ENCODE measurements at places on chromosomes 3 and 15.

DNA sequence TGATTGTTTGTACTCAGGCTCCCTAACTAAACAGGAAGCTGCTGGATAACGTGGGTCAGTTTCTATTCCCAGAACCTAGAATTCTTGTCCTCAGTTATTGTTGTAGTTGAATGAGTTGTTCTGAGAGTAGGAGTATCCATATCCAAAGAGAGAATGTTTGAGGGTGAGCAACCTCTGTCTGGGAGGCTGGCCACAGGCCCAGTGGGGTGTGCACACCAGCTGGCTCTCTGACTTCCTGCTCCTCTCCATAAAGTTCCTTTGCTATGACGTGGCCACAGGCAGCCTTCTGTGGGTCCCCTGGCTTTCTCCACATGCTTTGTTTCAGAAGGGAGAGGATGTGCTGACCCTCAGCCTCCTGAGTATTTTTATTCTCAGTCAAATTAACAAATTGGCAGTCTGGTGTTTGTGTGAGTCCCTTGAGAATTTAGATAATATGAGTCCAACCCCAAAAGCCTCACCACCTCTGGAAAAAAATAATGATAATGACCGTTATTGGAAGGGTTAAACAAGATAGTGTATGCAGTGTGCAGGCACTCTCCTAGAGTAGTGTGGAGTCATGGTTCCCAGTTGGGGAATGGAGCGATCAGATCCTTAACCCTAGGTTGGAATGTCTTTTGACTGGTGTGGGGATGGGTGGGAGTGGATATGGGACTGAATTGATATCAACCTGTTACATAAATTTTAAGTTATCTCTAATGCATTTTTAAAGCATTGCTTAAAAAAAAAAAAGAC lies 47.6 kb upstream of the MED12L start:
- DNase-seq: peak; percentile 97

DNA sequence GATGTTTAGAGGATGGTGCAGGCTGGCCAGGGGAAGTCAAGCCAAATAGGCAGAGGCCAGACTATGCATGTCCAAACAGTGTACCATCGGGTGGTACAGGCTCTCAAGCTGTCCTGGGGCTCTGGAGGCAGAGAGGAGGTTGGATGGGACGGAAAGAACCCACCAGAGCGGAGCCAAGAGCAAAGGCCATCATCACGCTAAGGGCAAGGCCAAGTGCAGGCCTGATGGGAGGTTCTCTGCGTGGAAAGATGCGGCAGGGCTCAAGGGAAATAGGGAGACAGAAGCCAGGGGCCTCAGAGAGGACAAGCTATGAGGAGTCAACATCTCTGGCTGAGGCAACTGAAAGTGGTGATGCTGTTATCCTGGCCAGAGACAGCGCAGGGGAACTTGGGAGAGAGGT lies 102.7 kb downstream of the ASB7 start:
- no peak for DNase-seq

DNA sequence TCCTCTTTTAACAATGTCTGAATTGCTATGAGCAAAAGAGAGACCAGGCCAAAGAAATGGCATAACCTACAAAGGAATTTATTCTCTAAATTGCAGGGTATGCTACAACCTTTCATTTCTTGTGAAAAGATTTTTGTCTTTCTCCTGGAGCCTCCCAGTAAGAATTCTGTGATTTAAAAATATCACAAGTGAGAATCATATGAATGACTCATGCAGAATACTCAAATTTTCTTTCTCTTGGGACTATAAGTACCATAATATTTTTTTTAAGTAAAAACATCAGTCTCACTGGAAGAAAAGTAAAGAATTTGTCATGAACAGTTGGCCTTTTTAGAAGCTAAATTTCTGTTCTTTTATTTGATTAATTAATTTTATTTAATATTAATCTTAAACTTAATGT lies 26.3 kb downstream of the SYNPR start:
- no peak for DNase-seq

- peak; percentile 26 for DNase-seq
Observed at GRCh38 chr15:34808016-34808415, 12.7 kb upstream of the ACTC1 start.

- DNase-seq: no peak
Observed at GRCh38 chr3:194843556-194843955, 157.9 kb downstream of the FAM43A start.

- no peak for DNase-seq
Observed at GRCh38 chr3:29594261-29594660, 313.4 kb downstream of the RBMS3 start.

GRCh38 chr3:61669668-61670299 lies 108.4 kb downstream of the PTPRG start:
- DNase-seq: no peak

GRCh38 chr3:156674911-156675829 lies 780 bp downstream of the TIPARP start:
- DNase-seq: peak; percentile 57

GRCh38 chr3:119933207-119933606 lies 151.3 kb downstream of the NR1I2 start:
- no peak for DNase-seq

DNA sequence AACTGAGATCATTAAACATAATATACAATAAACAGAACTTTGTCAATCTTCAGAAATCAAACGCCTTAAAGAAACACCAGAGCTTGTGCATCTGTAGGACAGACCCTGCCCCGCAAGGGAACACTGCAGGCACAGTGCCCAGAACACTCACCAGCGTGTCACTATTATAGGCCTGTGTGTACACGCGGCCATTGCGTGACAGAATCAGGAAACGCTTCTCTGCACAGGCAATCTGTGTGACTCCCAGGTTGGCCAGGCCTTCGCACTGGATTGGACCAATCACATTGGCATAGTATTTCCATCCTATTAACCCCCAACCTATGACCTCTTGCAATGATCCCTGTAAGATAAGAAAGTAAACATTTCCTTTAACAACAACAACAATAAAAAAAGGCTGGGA lies 52.9 kb downstream of the HERC2 start:
- no peak for DNase-seq

DNA sequence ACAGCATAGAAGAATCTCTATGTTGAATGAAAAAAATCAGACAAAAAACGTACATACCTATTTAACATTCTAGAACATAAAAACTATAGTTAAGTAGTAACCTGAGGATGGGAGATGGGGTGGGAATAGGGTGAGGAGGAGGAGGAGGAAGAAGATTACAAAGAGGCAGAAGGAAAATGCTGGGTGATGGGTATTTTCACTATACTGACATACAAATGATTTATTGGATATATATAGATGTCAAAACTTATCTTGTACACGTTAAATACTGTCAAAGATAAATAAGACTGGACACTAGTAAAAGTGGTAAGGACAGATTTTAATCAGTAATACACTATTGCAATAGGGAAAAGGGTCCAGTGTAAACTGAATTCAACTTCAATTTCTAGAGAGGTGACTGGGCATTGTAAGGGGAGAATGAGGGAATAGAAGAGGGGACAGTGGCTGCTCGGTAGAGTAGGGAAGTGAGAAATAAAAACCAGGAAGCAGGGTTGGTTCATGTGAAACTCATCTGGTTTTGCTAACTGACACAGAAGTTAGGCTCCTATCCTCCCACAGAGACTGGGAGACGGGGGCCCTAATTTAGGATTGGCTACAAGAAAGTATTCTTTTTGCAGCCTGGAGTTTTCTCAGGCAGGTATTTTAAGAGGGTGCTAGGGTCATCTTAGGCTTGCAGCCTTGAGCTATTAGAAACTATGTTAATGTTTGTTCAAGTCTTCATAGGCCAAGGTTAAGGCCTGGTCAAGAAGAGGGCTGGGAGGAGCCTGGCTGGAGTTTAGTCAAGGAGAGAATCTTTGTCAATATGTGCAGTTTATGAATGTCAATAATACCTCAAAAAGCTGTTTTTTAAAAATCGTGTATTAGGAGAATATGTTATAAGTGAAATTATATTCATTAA lies 15.0 kb upstream of the C15orf61 start:
- no peak for DNase-seq

DNA sequence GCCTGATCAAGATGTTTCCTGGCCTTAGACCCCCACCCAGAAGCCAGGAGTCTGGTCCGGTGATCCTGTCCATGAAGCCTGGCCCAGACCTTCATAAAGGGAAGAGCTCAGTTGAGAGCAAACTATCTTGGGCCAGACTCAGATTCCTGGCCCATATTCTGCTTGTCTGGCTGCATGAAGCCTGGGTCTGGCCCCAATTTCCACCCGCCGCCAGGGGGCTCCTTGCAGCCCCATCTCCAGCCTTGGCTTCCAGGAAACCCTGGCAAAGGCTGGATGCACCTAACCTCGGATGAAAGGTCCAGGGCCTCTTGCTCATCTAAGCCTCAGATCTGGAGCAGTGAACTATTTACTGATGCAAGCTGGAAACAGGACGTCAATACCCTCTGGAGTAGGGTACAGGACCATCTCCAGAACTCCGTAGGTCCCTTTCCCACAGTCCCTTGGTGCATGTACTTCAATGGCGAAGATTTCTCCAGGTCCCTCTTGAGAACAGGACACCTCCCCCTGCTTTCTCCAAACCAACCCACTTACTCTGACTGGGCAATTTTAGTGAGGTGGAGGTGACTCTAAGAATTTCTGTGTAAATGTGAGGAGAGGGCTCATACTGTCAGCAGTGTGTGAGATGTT lies 5.6 kb downstream of the FOXL2 start:
- peak; percentile 15 for DNase-seq

DNA sequence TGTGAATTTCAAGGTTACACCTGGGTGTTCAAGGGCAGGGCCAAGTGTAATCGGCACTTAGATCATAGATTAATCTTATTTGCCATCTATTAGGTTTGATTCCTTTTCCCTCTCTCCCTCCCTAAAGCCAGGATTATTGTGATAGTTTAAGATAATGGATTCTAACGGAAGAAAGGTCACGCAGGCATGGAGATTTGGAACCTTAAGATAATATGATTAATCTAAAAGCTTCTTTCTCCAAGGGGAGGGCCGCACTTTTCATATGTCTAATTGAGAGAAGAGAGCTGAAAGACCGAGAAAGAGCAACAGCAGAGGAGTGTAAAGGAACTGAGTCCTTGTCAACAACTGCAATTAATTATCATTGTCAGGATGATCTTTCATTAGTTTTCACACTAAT lies 858.8 kb upstream of the NR2F2 start:
- no peak for DNase-seq

DNA sequence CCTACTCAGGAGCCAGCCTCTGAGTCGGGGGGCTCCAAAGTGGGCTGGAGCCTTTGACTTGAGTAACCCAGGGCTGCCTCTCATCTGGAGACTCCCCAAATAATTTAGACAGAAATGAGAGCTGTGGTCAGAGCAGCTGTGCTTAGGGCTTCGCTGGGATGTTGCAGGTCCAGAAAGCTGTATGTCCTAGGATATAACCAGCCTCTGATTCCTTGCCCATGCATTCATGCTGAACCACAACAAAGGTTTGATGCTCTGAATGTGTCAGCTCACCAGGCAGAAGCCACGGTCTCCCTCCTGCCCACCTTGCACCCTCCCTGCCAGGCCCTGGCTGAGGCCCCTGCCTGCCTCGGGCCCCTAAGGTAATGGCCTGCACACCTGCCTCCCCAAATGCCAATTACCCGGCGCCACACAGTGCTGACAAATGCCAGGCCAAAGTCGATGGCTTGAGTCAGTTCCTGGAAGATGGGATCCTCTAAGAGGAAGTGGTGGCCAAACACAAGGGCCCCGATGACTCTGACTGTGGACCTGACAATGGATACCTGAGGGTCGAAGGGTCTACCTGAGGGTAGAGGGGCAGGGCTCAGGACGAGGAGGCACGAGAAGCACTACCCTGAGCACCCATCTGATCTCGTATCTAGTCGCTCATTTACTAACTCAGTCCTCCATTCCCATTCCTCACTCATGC lies 21.7 kb upstream of the PARL start:
- no peak for DNase-seq

DNA sequence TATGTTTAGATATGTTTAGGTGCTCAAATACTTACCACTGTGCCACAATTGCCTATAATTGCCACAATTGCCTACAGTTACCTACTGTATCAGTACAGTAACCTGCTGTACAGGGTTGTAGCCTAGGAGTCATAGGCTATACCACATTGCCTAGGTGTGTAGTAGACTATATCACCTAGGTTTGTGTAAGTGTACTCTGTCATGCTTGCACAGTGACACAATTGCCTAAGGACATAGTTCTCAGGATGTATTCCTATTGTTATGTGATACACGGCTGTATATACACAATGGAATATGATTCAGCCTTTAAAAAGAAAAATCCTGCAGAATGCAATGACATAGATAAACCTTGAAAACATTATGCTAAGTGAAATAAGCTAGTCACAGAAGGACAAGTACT lies 264.8 kb downstream of the RAP2B start:
- no peak for DNase-seq

GRCh38 chr15:92392462-92392861 lies 1.2 kb upstream of the ST8SIA2 start:
- DNase-seq: no peak

DNA sequence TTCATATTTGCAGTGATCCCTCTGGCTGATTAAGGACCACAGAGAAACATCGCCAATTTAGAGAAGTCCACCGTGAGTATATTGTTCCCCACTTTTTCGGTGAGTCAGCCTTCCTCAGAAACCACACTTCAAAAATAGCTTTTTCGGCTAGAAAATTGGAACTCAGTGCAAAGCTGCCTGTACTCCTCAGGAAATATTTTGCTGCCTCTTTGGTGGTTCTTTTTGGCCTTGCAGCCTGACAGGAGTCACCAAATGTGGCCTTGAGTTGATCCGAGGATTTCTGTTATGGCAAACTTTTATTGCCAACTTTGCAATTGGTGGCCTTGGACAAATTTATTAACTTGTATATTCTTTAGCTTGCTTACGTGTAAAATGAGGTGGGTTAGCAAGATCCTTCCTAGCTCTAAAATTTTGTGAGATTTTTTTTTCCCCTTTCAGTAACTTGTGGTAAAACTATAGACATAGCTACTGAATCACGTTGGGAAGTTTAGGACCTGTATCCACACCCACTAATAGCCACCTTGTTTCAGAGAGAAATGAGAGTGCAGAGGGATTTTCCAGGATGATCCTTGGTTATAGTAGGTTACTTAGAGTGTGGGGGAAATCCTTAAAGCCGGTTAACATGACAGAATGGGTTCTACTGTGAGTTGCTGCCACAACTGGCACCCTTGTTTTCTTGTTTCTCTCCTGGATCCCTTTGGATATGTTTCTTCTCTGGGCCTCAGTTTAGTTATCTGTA lies 9.9 kb downstream of the ARL6IP5 start:
- no peak for DNase-seq

DNA sequence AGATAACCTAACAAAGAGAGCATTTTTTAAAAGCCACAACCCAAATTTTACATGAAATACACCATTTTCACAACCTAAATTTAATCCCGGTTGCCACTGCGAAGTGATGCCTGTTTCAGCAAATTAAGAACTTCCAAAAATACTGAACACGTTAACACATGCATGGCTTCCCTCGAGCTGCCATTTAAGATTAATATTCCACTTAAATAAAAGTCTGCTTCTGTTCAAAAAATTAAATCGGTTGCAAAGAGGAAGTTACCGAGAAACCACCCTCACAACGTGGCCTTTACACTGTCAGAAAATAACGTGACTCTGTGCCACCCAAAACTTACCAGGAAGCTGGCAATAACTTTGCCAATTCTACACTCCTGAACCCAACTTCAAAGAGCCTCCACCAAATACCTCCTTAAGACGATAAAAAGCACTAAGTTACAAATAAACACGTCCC lies 1.2 kb downstream of the TBL1XR1 start:
- DNase-seq: no peak

- no peak for DNase-seq
Observed at GRCh38 chr15:39783244-39783820, 691 bp upstream of the FSIP1 start.
